D341Med (cell line): ENCODE measurements at places on chromosomes 6 and 20.

DNA sequence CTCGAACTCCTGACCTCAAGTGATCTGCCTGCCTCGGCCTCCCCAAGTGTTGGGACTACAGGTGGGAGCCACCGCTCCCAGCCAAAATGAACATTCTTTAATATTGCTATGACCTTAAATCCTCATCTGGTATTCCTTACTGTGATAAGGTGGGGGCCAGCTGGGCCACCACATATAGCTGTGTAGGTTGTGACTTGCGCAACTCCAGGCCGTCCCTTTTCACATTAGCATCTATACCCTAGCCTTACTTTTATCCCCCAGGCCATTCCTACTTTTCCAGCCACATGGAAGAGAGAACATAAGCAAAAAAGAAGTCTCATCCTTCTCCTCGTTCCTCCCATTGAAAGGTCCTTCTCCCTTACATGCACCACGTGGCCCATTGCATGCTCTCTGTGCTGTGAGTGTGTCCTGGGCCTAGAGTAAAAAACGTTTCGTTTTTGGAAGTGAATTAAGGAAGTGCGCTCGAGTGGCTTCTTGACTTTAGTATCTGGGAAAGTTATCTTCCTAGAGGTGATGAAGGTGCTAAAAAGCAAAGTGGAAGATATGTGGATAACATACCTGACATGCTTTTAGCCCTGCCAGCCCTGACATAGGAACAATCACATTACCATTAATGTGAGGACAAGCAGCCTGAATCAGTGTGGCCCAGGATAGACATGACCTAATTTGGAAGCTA lies 56.8 kb upstream of the KIF13A start:
- DNase-seq, result no peak

GRCh38 chr6:141359953-141360352 lies 772.8 kb upstream of the GJE1 start:
- DNase-seq, result no peak

DNA sequence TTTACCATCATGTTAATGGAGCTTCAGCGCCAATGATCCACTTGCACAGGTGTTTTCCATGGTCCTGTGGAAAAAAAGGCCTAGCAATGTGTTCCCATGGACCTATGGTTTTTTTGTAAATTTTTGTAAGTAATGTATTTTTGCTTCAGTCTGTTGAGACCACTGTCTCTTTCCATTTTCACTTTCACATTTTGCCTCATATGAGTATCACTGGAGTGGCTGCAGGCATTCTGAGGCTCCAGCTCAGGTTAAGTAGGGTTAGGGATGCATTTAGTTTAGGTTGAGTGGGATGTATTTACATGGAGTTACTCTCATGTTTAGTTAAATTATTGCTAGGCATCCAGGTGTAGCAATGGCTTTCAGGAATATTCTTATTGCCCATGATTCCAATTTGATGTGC lies 19.2 kb upstream of the LMBRD1 start:
- DNase-seq, result no peak

- no peak for DNase-seq
Observed at GRCh38 chr6:424741-425417, 33.3 kb downstream of the IRF4 start.

DNA sequence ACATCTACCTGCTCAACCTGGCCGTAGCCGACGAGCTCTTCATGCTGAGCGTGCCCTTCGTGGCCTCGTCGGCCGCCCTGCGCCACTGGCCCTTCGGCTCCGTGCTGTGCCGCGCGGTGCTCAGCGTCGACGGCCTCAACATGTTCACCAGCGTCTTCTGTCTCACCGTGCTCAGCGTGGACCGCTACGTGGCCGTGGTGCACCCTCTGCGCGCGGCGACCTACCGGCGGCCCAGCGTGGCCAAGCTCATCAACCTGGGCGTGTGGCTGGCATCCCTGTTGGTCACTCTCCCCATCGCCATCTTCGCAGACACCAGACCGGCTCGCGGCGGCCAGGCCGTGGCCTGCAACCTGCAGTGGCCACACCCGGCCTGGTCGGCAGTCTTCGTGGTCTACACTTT lies 619 bp downstream of the SSTR4 start:
- DNase-seq, result no peak

GRCh38 chr6:30769088-30769852 lies 24.9 kb upstream of the IER3 start:
- no peak for DNase-seq

GRCh38 chr20:37922016-37922415 lies 19.1 kb downstream of the VSTM2L start:
- no peak for DNase-seq

GRCh38 chr6:53309901-53310300 lies 38.8 kb downstream of the ELOVL5 start:
- DNase-seq, result no peak

- no peak for DNase-seq
Observed at GRCh38 chr6:56806368-56806767, 148.5 kb upstream of the BEND6 start.

DNA sequence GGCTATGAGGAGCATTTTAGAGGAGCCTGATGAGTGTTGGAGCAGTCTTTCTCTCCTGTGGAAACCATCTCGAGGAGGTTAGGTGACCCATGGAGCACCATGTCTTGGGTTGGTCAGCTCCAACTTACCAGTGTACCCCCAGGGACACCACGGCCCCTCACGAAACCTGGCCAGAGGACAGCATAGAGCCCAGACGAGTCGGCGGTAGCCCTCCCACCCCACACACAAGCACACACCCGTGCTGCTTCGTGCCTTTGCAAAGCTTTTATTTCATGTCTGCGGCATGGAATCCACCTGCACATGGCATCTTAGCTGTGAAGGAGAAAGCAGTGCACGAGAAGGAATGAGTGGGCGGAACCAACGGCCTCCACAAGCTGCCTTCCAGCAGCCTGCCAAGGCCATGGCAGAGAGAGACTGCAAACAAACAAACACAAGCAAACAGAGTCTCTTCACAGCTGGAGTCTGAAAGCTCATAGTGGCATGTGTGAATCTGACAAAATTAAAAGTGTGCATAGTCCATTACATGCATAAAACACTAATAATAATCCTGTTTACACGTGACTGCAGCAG lies 53.6 kb downstream of the EZR start:
- no peak for DNase-seq

DNA sequence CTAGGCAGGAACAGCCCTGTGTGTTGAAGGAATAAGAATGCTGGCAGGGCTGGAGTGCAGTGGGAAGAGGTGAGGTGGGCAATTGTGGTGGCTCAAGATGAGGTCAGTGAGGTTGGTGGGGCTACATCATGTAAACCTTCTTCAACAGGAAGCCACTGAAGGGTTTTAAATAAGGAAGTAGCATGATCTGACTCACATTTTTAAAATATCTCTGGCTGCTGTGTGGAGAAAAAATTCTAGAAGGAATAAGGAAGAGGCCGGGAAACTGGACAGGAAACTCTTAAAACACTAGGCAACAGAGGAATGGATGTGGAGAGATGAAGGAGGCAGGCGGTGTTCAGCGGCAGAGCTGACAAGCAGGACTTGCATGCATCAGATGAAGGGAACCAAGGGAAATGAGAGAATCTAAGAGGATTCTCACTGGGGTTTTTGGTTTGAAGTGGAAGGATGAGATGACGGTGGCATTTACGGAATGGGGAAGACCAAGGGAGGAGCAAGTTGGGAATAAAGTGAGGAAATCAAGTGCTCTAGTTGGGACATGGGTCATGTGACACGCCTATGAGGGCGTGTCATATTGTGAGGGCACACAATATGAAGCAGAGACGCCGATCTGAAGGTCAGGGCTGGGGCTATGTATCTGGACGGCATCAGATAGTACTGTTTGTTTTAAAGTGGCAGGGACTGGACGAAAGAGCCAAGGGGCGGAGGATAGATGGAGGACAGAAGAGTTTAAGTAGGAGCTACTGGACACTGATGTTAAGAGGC lies 18.2 kb downstream of the TMEM242 start:
- no peak for DNase-seq

GRCh38 chr6:43671011-43671800 lies 16.4 kb downstream of the MRPS18A start:
- DNase-seq, result no peak

DNA sequence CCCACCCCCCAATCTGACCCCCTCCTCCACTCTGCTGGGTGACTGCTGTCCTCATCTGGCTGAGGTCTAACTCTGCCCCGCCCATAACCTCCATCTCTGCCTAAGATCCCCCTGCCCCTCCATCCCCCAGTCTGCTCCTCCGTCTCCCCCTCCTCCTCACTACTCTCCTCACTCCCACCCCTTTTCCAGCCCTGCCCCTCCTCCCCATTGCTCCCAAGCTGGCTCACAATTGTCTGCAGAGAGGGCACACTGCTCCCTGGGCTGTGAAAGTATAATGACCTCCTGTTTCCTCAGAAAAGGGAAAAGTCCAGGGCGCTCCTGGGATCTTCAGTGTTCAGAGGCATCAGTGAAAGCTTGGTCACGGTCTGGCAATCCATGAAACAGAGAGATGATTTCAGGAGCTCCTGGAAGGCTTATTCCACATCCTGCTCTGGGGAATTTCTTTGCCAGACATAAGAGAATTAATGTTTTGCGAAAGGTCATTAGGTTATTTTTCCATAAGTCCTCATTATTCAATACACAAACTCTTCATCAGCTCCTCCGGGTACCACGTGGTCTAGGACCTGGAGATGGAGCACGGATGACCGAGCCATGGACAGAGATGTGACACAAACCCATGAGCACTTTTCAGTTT lies 21.5 kb downstream of the CST5 start:
- no peak for DNase-seq

DNA sequence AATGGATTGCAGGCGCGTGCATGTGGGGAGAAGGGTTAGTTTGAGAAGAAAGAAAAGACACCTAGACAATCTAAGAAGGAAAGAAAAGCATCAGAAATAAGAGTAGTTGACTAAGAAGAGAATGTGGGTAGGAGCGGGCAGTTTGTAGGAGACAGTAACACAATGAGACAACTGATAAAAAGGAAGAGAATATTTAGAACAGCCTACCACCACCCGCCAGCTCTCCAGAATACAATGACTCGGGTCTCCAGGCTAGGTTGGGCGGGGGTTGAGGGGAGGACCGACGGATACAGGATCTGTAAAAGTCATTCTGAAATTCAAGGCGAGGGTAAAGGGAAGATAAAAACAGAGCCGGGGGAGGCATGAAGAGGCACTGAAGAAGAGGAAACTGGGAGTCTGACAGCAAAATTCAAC lies 712 bp downstream of the ABHD16A start:
- DNase-seq, result no peak

- peak; percentile 92 for DNase-seq
Observed at GRCh38 chr6:157322792-157323254, 496 bp downstream of the TMEM242 start.
